Activated T-cell treated with anti-CD3 and anti-CD28 coated beads, Interleukin-2, amount 50 U/mL, for 72 hours (primary cell): ENCODE measurements at places on chromosomes 1 and 21.
A peak's percentile ranks its signal among the peaks of the same experiment; 100 is the strongest.

GRCh38 chr1:54703471-54703870 lies 12.2 kb upstream of the TTC4 start:
- no peak for DNase-seq

DNA sequence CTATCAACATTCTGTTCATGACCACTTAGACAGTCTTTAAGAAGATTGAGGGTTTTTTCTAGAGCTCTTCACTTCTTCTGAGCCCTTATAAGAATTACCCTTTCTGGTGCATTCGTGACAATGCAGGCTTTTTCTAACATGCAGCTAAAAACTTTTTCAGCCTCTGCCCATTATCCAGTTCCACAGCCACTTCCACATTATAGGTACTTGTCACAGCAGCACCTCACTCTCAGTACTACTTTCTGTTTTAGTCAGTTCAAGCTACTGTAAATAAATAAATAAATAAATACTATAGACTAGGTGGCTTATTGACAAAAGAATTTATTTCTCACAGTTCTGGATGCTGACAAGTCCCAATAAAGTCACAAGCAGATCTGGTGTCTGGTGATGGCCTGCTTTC lies 284.4 kb upstream of the PKN2 start:
- DNase-seq = no peak

DNA sequence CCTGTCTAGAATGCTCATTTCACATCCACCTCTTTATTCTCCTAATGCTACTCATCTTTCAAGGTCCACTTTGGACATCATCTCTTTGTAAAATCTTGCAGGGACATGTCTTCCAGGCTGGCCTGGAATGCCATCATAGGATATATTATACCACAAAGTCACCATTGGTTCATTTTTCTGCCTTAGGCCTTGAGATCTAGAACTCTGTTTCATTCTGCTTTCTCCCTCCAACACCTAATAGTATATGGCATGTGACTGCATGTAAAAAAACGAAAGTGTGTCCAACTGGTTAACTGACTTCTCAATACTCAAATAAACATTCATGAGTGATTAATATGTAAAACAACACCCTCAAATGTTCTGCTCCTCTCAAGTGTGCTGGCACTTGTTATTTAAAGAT lies 84.1 kb downstream of the RGS2 start:
- DNase-seq = no peak

GRCh38 chr21:30256100-30256499 lies 26.6 kb downstream of the KRTAP24-1 start:
- no peak for DNase-seq

- no peak for DNase-seq
These were observed 156.9 kb upstream of the SOD1 start for GRCh38 chr21:31502537-31503143.

DNA sequence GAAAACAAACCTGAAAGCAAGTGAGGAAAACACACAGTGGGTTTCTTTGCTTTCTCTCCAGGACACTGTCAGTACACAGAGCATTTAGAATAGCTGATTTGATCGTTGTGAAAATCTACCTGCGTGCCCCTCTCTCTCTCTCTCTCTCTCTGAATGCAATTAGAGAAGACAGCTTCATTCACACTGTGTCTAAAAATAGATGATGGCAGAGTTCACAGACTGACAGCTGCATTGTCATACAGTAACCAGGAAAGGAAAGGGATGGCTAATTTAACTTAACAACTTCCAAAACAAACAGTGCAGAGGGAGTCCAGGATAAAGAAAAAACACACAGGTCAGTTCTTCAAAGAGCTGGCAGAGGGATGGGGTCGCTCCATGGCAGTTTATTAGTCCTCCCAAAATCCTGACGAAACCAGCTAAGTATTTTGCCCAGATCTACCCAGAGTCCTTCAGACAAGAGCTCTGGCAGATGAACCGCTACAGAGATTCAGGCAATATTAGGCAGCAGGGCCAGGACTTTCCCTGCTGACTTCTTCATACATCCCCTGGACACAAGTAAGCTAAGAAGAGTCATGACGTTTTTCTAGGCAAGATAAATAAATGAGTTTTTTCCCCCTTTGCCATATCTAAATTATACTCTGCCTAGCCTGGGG lies 58.9 kb downstream of the WLS start:
- DNase-seq = no peak

- peak; percentile 59 for DNase-seq
These were observed 778 bp downstream of the EVI5 start for GRCh38 chr1:92784021-92784638.
